ENCODE measurements at places on chromosomes 7 and 10.

GRCh38 chr7:157152391-157152937, 13.7 kb downstream of the UBE3C start:
- no peak for DNase-seq

DNA sequence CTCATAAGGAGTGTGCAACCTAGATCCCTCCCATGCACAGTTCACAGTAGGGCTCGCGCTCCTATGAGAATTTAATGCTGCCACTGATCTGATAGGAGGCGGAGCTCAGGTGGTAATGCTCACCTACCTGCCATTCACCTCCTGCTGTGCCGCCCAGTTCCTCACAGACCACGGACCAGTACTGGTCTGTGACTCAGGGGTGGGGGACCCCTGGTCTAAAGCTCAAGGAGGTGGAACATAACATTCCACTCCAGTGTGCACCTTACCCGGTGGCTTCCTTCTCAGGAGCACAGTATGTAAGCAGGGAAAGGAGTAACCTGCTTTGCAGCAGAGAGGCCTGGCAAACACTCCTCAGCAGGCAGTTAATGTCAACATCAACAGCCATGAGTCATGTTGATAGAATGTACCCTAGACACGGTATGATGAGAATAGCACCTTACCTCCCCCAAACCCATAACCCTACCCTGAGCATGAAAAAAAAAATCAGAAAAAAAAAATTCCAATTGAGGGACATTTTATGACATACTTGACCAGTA, 273.5 kb downstream of the FGFR2 start:
- DNase-seq: no peak

DNA sequence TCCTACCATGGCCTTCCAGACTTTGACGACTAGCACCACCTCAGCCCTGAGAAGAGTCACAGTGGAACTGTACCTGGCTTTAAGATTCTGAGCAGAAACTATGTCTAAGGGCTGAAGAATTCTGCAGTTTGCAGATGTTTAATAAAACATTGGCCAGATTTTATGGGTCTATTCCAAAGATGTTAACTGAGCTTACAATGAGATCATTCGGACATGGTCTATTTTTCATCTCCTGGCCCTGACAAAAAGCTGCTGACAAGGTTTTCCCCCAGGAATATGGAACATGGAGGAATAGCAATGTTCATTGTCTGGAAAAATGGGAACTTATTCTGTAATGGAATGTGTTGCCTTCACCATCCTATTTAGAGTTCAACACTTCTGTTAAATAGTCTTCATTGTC, 66.4 kb downstream of the PTF1A start:
- DNase-seq: no peak

DNA sequence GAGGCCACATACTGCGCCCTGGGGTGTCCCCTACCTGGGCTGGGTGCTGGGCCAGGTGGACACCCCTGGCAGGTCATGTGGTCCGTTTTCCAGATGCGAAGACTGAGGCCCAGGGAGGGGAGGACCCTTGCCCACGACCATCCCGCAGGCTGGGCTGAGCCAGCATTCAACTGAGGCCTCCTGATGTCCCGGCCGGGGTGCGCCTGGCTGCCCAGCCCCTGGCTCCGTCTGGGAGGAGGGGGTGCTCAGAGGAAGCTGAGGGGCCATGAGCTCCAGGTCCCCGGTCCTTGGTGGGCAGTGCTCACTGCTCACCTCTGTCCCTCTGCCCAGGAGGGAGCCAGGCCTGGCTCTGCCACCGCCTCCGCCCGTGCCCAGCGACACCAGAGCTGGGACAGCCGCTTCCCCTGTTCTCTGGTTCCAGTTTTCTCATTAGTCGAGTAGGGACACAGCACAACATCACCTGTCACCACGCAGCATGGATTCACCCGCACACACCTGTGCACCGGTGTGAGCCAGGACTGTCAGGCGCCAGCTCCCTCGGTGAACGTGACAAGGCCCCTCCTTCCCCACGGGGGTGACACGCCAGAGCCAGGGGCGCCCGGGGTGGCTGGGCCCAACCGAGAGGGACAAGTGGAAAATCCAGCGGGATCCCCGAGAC, 139.7 kb downstream of the ELFN1 start:
- DNase-seq: no peak

DNA sequence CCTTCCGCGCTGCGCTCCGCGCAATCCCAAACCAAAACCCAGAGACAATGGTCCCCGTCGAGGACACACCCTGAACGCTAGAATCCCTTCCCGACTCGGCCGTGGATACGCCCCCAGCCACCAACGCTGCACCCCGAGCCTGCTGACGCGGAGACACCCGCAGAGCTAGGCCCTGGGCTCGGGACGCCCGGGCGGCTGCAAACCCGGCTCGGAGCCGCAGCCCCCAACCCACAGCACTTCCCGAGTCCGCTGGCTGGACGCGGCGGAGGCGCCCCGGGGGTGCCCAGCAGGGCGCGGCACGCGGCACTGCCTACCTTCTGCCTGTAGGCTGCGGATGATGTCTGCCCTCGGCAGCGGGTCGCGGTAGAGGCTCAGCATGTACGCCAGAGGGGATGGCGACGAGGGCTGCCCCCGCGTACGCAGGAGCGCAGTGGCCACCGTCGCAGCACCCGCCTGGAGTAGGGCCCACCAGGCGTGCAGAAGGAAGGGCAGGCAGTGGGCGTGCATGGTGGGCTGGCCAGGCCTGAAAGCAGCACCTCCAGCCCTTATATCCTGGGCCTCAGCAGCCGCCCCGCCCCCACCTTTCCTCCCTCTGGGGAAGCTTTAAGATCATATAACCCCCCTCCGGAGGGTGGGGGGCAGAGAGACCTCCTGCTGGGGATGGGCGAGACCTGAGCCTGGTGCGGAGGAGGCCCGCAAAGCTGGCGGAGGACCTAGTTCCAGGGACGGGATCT, at the start of gene NODAL:
Gene NODAL (minus strand): TSS at position 521 of the 734 bp plus-strand sequence. CDS start 14 bp downstream, at position 507.
- no peak for DNase-seq
